ENCODE measurements at places on chromosomes 4 and X.

DNA sequence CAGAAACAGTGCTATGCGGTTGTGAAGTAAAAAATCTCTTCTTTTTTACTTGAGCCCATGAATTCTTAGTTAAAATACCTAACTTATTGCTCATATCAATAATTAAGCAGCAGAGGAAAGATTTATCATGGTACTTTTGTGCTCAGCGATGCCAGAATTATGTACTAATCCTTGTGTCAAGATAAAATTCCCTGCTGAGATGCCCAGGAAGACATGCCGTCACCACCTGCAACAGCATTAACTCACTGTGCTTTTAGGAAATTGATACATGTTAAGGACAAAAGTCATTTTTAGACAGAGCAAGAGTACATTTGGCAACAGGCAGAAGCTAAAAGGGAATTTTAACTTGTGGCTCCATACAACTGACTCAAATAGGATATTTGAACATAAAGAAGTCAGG is 138.9 kb downstream of the NPNT start:
- no peak for DNase-seq

GRCh38 chr4:187135878-187136277 is 412.2 kb upstream of the FAT1 start:
- no peak for DNase-seq

GRCh38 chr4:144302704-144303536 is 162.4 kb upstream of the GYPA start:
- DNase-seq, result no peak

- no peak for DNase-seq
These were observed 296.5 kb upstream of the CLNK start for GRCh38 chr4:10981096-10981495.

- no peak for DNase-seq
These were observed 6.1 kb upstream of the BOD1L1 start for GRCh38 chr4:13633671-13634070.

DNA sequence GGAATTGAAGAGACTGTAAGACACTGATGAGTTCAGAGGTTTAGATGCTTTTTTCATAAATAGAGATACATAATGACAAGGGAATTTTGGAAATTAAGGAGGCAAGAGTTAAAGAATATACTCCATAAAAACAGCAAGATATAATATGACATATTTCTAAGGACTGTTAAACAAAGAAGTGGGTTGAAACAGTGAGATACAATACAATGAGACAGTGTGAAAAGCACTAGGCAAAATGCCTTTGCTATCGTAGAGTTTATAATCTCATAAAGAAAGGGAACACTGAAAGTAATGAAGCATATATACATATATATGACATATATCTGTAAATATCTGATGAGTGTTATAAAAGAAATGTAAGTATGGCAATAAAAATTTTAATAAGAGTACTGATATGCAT is 1496.2 kb downstream of the TECRL start:
- DNase-seq, result no peak

- DNase-seq, result no peak
These were observed 60.5 kb downstream of the ELF4 start for GRCh38 chrX:130049821-130050220.

GRCh38 chrX:12370497-12370986 is 232.3 kb downstream of the FRMPD4 start:
- no peak for DNase-seq

- DNase-seq, result no peak
These were observed 23.2 kb upstream of the UVSSA start for GRCh38 chr4:1323635-1324442.

DNA sequence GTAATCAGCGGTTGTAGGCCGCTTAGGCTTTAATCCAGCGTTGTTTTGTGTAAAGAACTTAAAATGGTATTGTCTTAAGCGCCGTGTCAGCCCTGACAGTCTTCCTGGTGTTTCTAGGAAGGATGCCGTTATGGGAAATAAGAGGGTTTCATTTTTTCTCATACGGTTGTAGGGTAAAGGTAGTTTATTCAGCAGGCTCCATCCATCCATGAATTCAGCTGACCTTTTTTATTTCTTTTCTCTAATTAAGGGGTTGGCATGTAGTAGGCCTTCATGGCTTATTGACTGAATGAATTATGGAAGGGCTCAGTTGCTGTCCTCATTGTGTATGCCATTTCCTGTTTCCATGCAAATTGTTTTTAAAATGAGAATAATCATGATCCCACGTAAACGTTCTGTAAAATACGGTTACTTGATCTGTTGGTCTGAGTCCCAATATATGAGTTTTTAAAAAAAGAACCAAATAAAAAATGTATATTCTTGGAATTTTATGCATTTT is 693 bp downstream of the OCIAD1 start:
- DNase-seq, result no peak

GRCh38 chr4:151806511-151806927 is 45.7 kb upstream of the GATB start:
- DNase-seq, result no peak

- no peak for DNase-seq
These were observed 47.2 kb downstream of the GRK4 start for GRCh38 chr4:3010577-3010976.

- no peak for DNase-seq
These were observed 23.2 kb downstream of the MOB1B start for GRCh38 chr4:70925418-70925817.

- DNase-seq, result no peak
These were observed 1.7 kb downstream of the TMEM185A start for GRCh38 chrX:149629730-149630387.

- no peak for DNase-seq
These were observed 66.1 kb downstream of the NHSL2 start for GRCh38 chrX:71976753-71977152.

GRCh38 chr4:113433116-113433515 is 328.4 kb downstream of the CAMK2D start:
- no peak for DNase-seq

- DNase-seq, result no peak
These were observed 27.1 kb upstream of the ALB start for GRCh38 chr4:73376976-73377375.

DNA sequence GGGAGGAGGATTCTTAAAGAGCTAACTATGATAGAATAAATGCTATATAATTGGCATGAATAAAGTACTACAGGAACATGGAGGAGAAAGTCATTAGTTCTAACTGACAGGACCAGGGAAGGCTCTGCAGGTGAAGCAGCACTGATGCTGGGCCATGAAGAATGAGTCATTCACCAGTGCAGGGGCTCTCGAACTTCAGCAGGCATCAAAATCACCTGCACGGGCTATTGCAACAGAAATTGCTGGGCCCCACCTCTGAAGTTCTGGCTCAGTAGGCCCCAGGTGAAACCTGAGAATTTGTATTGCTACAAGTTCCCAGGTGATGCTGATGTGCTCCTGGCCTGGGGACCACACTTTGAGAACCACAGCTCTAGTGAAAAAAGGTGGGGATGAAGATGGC is 33.7 kb downstream of the TMEM150C start:
- no peak for DNase-seq

DNA sequence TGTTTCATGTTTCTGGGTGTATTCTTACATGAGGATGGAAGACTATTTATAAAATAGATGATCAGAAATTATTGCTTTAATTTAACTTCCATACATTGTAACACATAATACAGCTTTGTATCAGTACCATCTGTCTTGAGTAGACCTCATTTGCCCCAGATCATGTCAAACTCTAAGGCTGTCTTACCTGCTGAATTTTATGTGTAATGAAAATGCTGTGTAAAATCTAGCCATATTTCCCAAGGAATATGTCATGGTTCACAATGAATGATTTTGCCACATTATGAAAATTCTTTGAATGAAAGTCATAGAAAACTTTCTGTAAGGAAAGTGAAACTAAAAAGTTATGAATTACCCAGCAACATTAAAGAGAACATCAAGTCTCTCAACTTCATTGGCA is 7.4 kb downstream of the BDH2 start:
- no peak for DNase-seq

DNA sequence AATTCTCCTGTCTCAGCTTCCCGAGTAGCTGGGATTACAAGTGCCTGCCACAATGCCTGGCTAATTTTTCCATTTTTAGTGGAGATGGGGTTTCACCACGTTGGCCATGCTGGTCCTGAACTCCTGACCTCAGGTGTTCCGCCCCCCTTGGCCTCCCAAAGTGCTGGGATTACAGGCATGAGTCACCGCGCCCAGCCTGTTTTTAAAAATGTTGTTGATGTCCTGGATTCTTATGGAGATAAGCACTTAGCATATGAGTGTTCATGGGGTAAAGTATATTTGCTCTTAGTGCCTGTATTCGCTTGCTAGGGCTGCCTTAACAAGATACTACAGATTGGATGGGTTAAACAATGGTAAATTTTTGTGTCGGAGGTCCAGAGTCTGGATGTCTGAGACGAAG is 91.7 kb downstream of the CEP44 start:
- DNase-seq, result no peak

Data from endothelial cell (in vitro differentiated cells).